ENCODE measurements at places on chromosomes 5 and 9.
A peak's percentile ranks its signal among the peaks of the same experiment; 100 is the strongest.

DNA sequence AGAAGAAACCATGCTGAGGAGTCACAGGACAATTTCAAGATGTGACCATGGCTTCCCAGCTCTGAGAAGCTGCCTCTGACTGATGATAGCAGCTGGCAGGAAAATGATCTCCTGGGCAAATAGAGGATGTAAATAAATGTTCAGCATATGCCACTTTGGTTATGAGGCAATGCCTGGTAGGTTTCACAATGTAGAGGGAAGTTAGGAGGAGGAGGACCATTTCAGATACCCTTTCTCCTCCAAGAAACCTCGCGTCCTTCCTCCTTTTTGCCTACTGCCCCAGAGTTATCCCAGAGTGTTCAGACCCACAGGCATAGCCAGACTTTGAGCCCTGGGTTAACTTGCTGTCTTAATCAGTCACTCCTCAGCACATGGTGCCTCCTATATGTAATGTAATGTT is 541.6 kb upstream of the DAP start:
- peak; percentile 46 for DNase-seq

DNA sequence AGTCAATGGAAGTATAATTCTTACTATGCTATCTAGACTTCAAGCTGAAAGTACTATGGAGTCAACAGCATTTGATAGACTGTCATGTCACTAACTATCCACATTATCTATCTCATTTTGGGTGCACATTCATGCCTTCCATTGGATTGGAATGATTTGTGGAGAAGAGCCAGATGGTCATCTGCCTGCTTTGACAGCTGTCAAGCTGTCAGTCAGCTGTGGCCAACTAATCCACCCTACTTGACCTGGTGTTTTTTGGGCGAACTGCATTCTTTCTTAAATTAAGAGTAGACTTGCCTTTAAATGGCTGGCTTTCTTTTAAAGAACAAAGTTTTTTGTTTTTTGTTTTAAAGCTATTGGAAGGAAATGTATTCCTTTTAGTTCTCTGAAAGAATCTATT is 151.5 kb downstream of the DCP2 start:
- DNase-seq, result no peak

DNA sequence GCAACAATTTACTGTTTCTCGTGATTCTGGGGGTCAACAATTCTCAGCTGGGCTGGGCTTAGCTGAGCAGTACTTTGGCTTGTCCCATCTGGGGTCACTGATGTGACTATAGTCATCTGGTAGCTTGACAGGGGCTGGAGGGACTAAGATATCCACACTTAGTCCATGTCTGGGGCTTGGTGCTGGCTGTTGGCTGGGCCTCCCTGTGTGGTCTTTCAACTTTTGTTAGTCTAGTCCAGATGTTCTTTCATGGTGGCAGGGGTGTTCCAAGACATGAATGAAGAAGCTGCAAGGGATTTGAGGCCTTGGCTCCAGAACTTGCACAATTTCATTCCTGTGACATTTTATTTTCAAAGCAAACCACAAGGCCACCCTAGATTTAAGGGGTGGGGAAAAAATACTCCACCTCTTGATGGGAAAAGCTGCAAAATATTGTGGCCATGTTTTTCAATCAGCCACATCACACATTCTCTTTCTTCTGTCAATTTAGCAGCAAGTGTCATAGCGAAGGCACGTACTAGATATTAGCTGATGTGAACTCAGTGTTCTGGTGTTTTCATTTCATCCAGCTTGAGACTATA is 59.2 kb downstream of the TSSK1B start:
- DNase-seq, result no peak

GRCh38 chr9:27205198-27205597 is 91.8 kb downstream of the EQTN start:
- no peak for DNase-seq

- DNase-seq, result no peak
These were observed 53.3 kb upstream of the SMC5 start for GRCh38 chr9:70205366-70206020.

- no peak for DNase-seq
These were observed 5.2 kb upstream of the HDHD3 start for GRCh38 chr9:113381909-113382411.

DNA sequence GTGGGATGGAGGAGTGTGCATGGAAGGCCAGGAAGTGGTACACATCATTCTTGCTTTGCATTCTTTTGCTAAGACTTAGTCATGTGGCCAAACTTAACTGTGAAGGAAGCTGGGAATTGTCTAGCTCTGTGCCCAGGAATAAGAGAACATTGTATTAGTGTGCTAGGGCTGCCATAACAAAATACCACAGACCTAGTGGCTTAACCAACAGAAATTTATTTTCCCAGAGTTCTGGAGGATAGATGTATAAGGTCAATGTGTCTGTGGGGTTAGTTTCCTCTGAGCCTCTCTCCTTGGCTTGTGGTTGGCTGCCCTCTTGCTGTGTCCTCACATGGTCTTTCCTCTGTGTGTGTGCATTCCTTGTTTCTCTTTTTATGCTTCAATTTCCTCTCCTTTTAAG is 32.4 kb downstream of the NNT start:
- no peak for DNase-seq

DNA sequence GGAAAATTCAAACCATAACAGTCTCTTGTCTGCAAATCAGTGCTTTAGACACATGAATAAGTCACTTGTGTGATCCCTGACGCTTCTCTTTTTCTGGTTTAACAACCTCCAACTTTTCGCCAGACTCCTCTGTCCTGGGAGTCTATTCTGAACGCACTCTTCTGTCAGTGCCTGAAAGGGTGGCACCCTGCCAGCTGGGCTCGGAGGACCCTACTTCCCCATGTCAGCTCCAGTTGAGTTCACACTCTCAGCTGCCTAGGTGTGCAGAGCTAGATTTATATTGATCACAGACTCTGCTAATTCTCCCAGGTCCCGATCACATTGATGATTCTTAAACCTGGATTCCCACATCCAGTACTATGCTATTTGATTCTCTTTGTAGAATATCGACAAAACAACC is 649.1 kb downstream of the BNC2 start:
- no peak for DNase-seq

DNA sequence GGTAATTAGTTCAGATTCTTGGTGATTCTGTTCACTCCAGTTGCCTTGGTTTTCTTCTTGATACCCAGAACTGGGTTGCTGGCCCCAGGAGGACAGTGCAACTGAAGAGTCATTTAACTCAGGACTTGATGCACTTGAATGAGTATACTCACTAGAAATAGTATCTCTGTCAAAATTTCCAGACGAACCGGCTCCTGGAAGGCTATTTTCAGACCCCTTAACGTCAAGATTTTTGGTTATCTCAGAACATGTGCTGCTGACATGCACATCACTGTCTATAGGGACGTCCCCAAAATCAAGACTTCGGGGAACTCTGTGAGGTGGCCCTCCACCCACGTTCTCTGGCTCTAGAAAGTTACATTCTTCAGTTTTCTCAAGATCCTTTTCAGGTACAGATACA is 56.7 kb upstream of the PCA3 start:
- no peak for DNase-seq

DNA sequence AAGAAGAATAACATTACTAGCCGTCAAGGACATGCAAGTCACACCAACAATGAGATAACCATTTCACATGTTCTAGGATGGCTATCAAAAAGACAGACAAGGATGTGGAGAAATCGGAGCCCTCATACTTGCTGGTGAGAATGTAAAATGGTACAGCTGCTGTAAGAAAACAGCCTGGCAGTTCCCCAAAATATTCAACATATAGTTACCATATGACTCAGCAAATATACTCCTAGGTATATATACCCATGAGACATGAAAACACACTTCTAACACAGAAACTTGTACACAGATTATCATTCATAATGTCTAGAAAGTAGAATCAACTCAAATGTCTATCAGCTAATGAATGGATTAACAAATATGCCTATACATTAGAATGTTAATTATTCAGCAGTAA is 105.4 kb upstream of the PCAT7 start:
- DNase-seq, result no peak

DNA sequence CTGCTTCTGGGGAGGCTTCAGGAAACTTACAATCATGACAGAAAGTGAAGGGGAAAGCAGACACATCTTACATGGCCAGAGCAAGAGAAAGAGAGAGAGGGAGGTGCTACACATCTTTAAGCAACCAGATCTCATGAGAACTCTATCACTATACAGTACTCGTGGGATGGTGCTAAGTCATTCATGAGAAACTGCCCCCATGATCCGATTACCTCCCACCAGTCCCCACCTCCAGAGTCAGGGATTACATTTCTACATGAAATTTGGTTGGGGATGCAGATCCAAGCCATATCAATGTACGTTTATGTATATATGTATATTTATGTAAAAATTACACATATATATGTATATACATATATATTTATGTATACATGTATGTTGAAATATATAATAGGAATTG is 54.4 kb upstream of the CCDC112 start:
- no peak for DNase-seq

DNA sequence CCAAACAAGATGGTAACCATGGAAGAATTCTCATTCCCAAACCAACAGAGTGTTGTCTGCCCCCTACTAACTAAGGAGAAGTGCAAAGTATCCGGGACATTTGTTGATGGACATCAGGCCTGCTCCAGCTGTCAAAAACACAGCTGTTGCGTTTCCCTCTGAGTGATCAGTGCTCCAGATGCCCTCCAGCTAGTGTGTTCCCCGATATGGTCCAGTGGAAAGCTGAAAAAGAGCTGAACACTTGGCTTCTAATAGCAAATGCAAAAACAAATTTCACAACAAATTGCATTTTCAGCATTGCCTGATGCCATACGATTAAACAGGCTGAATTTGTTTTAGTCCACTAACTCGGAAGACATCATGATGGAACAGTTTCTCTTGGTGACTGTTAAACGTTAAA is 1398.7 kb downstream of the PTPRD start:
- DNase-seq, result no peak

GRCh38 chr9:108845507-108845906 is 10.3 kb downstream of the ACTL7B start:
- peak; percentile 13 for DNase-seq

GRCh38 chr9:116706310-116707290 is 19.5 kb downstream of the TRIM32 start:
- no peak for DNase-seq

DNA sequence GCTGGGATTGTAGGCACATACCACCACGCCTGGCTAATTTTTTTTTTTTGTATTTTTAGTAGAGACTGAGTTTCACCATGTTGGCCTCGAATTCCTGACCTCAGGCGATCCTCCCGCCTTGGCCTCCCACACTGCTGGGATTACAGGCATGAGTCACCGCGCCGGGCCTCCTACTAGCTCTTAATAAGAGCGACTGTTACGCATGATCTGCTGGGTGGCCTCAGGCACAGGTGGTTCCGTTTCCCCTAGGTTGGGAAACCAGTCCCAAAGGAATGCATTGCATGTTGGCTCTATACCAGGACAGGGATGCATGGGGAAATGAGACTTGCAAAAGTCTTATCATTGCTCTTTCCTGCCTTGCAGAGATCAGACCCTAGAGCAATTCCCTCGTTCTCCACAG is 184.7 kb upstream of the PPP1R26 start:
- peak; percentile 25 for DNase-seq

DNA sequence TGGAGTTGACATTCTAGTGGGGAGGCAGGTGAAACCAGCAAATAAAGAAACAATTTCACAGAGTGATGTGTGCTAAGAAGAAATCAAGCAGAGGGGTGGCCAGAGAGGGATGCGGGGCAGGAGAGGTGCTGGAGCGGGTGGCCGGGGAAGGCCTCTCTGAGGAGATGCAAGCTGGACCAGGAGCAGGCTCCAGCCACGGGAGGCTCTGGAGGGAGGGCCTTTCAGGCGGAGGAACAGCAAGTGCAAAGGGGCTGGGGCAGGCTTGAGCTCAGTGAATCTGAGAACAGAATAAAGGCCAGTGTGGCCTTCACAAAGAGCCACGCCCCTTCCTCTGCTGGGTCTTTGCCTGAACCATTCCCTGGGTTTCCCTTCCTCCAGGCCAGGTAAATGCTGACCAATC is 73.2 kb upstream of the NEURL1B start:
- DNase-seq, result no peak

GRCh38 chr5:131532031-131532640 is 102.9 kb downstream of the RAPGEF6 start:
- DNase-seq, result no peak

GRCh38 chr5:33260098-33260497 is 180.7 kb upstream of the TARS1 start:
- DNase-seq, result no peak

GRCh38 chr9:123637606-123637944 is 281.6 kb downstream of the CRB2 start:
- DNase-seq, result no peak

DNA sequence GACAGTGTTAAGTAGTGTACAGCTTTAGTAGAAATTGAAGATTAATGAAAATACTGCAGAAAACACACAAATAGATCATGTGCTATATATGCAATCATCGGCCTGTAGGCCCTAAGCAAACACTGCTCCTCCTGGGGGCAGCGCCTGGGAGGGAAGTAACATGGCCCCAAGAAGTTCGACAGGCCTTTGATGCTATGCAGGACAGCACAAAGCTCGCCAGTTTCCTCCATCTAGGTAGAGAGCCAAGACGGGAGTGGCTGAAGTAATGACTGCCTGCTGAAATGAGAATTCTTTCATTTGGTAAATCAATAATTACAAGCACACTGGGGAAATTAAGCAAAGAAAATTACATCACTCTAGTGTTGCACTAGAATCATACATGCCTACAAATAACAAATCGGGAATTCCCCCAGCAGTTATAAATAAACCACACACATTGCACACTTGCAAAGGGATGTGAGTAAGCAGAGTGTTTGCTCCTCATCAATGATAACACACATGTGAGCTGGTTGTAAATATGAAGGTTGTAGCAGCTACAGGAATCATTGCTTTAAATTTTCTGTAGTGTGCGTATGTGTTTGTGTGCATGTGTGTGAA is 219.9 kb upstream of the NFIL3 start:
- no peak for DNase-seq

- DNase-seq, result no peak
These were observed at the start of gene TOR4A for GRCh38 chr9:137277329-137278041. TOR4A (plus strand) TSS chr9:137277726; CDS start chr9:137278690, 964 bp downstream.

- no peak for DNase-seq
These were observed 278.0 kb downstream of the NTRK2 start for GRCh38 chr9:84947412-84947972.

DNA sequence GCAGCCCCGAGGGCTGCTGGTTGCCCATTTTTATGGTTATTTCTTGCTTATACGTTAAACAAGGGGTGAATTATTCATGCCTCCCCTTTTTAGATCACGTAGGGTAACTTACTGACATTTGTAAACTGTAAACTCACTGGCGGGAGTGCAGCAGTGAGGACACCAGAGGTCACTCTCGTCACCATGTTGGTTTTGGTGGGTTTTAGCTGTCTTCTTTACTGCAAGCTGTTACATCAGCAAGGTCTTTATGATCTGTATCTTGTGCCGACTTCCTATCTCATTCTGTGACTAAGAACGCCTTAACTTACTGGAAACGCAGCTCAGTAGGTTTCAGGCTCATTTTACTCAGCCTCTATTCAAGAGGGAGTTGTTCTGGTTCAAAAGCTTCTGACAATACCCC is 155.0 kb upstream of the PRDM9 start:
- no peak for DNase-seq

- peak; percentile 5 for DNase-seq
These were observed 119.5 kb downstream of the TRPM3 start for GRCh38 chr9:71001780-71002386.

Measured in NCI-H2171 (cell line).